ENCODE measurements at places on chromosomes 6 and 20.

DNA sequence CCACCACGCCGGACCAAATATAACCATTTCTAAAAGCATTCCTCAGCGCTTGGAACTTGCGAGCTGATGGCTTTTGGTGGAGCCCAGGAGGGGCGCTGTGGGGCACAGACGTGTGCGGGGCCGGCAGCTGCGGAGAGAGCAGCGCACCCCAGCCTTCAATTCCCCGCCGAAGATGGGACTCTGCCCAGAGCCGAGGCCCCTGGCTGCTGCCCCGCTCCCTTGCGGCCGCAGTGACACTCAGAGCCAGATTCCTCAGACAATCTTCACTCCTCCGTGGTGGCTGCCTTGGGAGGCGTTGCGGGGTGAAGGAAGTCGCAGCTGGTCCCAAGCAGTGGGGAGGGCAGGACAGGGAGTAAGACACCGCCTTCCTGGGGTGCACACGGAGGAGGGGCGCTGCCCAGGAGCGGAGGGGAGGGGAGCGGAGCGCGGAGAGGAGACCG, 87.7 kb downstream of the TMEM242 start:
- DNase-seq: peak; percentile 21

DNA sequence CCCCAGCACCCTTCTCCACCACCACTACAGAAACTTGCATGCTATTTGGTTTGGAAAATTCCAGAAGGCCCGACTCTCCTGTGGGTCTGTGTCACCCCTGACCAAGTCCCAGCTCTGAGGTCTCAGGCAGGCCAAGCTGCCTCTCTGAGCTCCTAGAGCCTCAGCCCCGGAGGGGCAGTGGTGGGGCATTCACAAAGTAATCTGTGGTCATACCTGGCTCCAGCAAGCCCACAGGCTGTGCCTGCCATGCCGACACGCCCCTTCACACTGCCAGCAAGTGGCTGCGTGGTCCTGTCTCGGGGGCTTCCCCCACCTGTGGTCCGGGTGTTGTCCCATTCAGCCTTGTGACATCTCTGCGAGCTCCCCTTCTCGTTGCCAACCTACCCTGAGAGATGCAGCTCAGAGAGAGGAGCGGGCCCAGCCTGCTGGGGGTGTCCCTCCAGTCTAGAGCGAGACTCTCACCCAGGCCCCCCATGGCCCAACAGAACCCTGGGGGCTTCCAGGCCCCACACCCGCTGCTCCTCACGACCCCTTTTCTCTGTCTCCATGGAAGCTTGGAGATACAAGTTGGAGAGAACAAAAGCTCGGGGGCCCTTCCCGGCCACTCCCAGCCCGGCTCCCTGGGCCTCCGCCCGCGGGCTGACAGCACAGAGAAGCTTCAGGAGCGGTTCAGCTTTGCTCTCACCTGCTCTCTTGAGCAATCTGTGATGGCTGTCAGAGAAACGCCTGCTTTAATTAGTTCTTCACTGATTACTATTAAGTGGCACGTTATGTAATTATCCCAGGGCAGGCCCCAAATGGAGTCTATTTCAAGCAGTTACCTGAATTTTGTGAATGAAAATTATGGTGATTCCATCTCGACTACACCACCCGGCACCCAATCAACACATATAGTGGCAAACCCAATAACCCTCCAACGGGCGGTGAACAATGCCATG, 147.7 kb upstream of the PHACTR3 start:
- DNase-seq: no peak

GRCh38 chr6:132479131-132479530, 33.8 kb downstream of the STX7 start:
- DNase-seq: no peak

- no peak for DNase-seq
Measured at GRCh38 chr20:62708591-62709536, at the start of gene NTSR1. Gene NTSR1, plus strand, starts transcription at chr20:62708836. Its CDS starts 372 bp downstream, at chr20:62709208.

DNA sequence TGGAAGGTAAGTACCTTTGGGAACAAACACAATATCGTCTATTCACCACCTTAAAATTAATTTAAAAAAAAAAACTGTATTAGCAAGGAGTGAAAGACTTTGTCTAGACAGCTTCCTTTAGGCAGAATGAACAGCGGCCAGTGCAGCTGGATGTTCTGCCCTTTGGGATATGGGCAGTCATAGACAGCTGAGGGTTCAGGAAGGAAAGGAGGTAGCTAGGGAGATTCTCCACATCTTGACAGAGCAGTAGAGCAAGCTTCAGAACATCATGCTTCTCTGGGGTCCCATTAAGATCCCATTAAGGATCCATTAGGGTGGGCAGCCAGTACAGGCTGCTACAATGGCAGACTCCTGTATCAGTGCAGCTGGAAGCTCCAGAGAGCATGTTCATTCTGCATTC, 46.5 kb upstream of the PLCB4 start:
- DNase-seq: no peak

- DNase-seq: no peak
Measured at GRCh38 chr6:102732898-102733297, 1339.4 kb downstream of the GRIK2 start.

DNA sequence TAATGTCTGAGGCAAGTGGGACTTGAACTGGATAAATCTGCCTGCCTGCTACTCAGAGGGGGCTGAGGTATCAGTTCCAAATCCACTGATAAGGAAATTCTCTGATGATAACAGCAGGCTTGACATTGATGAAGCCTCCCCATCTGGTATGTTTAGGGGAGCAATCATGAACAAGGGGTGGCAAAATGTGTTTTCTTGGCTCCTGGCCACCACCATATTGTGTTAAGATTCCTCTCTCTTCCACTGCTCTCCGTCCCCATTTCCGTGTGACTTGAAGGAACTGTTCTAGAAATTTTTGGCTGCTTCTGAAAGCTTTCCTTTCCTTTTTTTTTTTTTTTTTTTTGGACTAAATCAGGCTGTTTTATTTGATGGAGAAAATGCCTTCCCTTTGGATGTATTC, 335.3 kb upstream of the NRSN1 start:
- no peak for DNase-seq

DNA sequence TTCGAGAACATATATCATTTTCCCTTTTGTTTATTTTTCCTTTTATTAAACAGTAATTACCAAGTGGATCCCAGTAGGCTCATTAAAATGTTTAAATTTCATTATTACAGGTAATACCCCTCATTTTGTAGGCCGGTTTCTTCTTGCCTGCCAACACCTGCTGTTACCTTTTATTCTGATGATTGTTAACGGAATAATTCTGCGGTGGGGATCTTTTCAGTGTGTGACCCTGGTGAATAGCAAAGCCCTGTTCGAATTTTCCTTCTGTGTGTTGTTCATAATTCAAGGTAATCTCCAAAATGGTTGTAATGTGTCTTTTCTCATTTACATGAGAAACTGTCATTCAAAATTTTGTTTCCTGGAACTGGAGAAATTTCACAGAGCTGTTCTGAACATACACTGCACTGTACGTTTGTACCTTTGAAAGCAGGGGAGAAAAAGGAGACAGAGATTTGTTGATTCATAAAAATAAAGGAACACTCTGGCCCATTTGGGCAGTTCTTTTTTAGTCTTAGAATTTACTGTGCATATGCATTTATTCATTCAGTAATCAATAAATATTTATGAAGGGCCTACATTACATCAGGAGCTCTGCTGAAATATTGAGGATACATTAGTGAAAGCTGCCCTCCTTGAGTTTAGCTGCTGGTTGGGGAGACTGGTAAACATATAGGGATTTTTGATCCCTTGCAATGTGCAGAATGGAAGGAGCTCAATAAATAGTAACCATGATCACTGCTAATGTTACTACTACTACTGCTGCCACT, 502.0 kb downstream of the QKI start:
- DNase-seq: no peak

GRCh38 chr6:156886409-156886808, 109.2 kb downstream of the ARID1B start:
- DNase-seq: no peak

GRCh38 chr20:12023194-12023795, 105.6 kb downstream of the BTBD3 start:
- DNase-seq: peak; percentile 60

DNA sequence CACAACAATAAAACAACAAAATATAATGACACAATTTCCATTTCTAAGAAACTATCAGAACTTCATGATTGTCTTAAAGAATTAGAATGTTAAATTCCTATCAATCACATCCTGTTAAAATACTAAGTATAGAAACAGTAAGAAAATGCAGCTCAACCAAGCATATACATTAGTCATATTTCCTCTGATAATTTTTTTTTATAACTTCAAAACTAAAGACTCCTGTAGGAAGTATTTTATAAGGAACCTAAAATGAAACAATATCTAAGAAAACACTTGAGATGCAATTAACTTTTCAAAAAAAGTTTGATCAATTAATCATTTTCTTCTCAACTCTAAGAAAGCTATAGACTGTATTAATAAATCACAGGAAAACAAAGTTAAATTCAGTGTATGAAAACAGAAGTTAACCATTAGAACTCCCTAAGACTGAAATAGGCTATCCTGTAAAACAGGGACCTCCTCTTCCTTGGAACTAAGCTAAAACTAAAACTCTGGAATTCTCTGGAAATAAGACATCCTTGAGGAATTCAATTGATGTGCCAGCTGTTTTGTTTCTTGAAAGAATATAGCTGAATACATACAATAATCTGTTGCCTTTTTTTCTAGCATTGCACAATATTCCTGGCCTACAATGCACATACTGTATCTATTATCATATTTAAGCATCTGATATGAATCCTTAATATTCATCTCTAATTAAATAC, 19.8 kb downstream of the FKBP5 start:
- no peak for DNase-seq

- DNase-seq: no peak
Measured at GRCh38 chr6:166237617-166238016, 70.0 kb upstream of the TBXT start.

DNA sequence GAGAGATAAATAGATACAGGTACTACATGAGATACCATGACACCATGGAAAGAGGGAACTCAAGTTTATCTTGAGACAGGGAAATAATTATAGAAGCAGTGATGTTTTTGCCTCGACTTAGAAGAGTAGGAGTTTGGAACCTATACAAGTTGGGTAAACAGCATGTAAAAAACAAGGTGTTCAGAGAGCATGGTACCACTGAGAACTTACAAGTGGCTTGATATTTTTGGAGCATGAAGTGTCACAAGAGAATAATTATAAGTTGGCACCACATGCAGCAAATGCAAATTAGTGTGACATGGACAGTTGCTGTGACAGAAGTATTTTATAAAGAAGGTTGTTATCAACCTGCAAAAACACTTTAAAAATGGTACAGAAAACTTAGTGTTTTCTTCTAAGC, 47.1 kb upstream of the SCAF8 start:
- DNase-seq: no peak

DNA sequence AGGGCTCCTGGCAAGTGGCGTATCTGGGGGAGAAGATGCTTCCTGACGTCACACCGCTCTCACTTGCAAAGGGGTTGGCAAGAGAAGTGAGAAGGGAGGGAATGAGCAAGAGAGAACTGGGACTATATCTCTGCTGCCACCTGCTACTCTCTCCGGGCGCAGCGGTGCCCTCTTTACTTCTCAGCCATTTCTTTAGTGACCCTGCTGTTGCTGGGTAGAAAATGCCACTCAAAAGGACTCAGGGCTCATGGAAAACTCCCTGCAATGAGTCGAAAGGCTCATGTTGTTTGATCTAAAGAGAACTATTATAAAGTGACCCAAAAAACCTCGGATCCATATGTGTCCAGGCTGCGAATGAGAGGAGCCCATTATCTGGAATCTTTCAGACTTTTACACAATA, 401.8 kb downstream of the SAMD5 start:
- DNase-seq: no peak

GRCh38 chr6:132648356-132648755, 10.6 kb downstream of the TAAR1 start:
- no peak for DNase-seq

DNA sequence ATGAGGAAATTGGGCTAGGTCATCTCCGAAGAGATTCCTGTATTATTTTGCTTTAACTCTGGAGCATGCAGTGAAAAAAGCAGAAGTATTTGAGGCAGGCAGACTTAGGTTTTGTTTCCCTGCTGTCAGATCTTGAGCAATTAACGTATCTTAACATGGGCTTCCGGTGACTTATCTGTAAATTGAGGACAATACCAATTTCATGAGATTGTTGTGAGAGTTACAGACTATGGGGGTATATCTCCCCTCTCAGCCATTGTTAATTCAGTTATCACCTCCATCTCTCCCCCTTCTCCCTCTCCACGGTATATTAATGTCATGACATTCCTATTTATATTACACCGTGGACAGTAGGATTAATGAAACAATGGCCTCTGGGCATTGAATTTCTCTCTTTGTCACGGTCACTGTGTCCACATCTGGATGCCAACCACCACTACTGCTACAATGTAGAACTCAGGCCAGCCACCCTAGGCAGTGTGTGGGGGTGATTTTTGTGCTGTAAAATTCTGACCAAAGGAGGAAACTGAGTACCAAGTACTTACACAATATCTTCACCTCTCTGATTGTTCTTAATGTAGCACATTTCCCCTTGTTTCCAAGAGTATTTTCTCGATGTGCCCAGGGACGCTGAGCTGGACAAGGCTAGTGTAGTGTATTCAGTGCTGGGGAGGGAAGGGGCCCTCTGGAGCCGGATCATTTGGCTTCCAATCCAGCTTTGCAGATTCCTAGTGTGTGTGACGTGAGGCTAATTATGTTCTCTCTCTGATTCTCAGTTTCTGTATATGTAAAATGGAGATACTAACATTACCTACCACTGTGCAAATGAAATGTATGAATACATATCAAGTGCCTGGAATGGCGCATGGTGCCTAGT, 77.2 kb downstream of the GCNT2 start:
- no peak for DNase-seq

DNA sequence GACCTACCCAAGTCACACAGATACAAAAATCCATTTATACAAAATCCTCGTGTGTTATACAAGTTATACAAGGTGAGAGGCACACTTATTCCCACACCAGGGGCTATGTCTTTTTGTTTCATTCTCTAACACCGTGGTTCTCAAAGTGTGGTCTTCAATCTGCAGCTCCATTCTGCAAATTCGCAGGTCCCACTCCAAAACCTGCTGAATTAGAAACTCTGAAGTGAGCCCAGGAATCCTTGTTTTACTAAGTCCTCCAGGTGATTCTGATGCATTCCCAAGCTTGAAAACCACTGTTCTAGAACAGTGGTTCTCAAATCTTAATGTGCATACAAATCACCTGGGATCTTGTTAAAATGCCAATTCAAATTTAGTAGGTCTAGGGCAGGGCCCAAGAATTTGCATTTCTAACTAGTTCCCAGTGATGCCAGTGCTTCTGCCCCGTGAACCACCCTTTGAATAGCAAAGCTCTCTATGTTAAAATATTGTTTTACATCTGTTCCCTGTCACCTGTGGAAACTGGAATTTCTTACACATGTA, 35.1 kb downstream of the LRFN2 start:
- no peak for DNase-seq

DNA sequence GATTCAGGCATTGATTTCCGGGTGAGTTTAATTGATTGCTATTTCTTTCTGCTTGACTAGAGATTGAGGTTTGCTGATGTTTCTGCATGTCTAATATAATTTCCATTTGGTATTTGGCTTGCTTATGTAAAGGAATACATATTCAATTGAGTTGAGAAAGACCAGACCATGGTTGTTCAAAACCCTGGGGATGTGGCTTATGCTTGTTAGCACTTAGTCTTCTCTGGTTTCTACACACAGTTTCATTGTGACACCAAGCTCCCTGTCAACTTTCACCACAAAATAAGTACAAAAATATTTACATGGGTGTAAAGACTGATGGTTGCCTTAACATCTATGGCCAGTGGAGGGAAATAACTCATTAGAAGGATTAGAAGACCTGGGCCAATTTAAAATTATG, 209.6 kb downstream of the CDH26 start:
- DNase-seq: no peak

GRCh38 chr6:142819603-142820337, 125.2 kb downstream of the HIVEP2 start:
- DNase-seq: peak; percentile 61

Measured in MM.1S (cell line).